Activated naive CD4-positive, alpha-beta T cell treated with Interleukin-2 at 50 U/mL for 16 hours (primary cell): ENCODE measurements at places on chromosomes 7 and 10.

- no peak for DNase-seq
These were observed 183.4 kb downstream of the PTPRN2 start for GRCh38 chr7:158404031-158404761.

- peak; percentile 25 for DNase-seq
These were observed 551 bp downstream of the WASL start for GRCh38 chr7:123748171-123748733.

- DNase-seq, result no peak
These were observed 194.1 kb downstream of the CREB5 start for GRCh38 chr7:28606421-28606820.

DNA sequence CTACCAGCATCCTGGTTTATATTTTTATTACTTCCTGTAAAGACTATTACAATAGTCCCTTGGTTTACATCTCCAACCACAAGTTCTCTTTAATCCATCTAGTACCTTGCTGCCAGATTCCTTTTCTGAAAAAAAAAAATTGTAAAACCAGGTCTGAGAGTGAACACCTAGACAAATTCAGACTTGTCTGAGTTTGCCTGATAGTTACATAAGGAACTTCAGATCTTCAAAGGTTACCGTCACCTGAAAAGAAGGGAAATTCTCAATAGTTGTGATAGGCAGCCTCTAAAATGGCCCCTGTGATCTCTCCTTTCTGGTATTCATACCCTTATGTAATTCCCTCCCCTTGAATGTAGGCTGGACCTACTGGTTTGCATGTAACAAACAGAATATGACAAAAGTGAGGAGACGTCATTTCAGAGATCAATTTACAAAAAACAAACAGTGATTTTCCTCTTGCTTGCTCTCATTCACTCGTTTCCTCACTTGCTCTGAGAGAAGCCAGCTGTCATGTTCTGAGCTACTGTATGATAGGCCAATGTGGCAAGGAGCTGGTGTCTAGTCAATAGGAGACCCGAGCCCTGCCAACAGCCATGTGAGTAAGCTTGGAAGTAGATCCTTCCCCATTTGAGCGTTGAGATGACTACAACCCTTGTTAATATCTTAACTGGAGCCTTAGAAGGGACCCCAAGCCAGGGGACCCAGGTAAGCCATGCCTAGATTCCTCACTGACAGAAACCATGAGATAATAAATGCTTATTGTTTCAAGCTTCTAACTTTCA is 110.9 kb upstream of the LSM8 start:
- DNase-seq, result no peak

DNA sequence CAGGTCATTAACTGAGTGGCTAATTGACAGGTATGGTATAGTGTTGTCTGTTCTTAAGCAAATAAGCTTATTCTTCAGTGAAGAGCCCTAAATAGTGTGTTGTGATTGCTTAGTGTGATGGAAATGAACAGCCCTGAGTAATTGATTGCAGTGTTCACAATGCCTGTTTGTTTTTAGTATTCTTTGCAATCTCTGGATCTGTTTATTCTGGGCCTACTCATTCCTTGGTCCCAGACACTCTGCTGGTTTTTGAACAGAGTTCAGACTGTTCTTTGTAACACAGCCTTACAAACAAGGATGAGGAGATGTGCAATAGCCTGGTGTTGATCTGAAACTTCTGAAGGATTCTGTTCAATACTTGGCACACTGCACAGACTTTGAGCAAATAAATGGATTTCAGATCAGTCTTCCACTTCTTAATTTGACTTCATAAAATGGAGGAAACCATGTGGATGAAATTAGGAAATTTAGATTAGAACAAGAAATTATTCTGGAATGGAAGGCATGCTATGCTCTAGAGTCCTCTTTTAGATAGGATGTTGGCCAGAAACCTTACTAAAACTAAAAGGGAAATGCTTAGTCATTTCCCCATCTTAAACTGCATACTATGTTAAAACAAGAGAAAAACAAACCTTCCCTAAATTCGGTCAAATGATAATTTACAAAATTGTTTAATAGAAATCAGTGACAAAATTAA is 444.2 kb upstream of the SEMA3D start:
- no peak for DNase-seq

- peak; percentile 12 for DNase-seq
These were observed 575 bp downstream of the DLG5 start for GRCh38 chr10:77925795-77926565.

DNA sequence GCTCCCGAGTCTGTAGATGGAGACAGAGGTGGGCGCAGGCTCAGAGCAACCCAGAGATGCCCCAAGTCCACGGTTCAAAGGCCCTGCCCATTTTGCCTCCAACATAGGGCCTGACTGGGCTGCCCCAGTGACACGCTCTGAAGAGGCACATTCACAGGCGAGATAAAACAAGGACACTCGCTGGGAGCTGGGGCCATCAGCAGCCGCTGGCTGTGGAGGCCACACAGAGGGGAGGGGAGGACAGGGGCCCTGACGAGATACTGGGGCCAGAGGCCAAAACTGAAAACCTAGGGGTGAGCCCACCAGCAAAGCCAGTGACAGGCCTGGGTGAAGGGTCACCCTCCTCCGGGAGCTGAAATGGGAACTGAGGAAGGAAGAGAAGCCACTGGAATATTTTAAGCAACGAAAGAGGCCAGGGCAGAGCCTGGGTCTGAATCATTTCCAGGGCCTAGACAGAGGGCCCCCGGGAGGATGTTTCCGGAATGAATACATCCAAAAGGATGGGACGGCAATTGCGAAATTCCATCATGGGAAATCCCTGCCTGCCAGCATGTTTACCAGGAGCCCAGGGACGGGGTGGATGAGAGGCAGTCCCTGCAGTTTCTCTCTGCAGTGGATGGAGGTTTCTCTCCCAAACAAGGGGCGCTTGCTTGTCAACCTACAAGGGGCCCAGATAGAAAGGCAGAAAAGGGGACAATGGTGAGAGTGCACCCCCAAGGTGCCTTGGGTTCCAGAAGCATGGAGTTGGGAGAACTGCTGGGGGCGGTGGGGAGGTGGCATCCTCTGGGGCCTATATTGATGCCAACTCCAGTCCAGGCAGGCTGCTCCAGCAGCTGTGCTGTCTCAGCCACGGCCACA is 29.0 kb upstream of the HSPA12A start:
- DNase-seq, result no peak

- no peak for DNase-seq
These were observed 143.2 kb downstream of the SH3PXD2A start for GRCh38 chr10:103712146-103712545.
